ENCODE measurements at places on chromosomes 2 and 18.

DNA sequence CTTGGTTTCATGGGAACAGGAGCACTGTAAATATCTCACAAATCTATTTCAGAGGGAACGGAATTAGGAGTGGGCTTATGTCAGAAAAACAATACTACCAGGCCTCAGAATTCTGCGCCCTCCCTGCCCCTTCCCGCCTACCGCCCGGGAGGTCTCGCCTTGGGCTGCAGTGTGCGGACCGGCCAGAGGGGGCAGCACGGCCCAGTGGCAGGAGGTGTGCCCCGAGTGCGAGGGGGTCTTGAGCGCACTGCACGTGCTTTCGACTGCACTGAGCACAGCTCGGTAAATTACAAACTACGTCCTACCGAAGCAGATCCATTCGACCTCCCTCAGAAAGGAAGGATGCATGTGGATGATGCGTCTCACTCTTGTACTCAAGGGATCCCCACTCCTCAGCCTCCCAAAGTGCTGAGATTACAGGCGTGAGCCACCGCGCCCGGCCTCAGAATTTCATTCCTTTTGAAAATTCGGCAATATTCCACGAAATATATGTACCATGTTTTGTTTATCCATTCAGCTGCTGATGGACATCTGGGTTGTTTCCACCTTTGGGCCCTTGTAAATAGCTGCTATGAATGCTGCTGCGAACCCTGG lies 297.0 kb downstream of the BCL2 start:
- no peak for DNase-seq

DNA sequence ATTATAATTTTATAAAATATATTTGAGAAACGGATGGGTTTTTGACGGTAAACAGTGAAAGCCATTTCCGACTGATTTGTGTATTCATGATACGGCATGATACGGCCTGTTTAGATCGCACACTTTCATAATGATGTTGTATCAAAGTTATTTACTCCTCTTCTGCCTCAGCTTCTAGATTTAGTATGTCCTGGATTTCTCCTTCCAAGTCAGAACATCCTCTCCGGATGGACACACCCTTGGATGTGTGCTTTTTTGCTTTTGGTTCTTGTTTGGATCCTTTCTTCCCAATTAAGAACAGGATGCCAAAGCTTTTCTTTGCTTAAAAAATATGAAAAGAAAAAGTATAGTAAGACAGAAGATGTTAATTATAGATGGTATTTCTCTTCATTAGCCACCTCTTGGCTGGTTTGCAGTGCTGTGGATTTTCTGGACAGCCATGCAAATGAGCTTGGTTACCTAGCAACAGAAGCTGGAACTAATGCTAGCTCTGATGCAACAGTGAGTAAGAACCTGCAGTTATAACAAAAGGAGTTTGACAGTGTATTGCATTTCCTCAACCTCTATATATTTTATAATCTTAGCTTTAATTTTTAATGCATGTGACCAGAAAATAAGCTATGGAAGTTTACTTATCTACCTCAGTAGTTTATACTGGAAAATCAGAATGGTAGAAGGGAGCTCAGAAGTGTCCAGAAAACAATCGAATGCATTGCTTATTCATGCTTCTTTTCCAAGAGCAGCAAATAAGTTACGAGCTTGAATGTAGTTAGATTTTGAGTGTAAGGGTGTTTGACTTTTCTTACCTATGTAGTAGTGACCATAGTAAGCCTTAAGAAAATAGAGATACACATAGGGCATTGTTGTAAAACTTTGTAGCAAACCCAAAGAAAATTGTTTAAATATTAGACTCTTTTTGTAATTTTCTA lies 27.9 kb downstream of the RMND5A start:
- no peak for DNase-seq

DNA sequence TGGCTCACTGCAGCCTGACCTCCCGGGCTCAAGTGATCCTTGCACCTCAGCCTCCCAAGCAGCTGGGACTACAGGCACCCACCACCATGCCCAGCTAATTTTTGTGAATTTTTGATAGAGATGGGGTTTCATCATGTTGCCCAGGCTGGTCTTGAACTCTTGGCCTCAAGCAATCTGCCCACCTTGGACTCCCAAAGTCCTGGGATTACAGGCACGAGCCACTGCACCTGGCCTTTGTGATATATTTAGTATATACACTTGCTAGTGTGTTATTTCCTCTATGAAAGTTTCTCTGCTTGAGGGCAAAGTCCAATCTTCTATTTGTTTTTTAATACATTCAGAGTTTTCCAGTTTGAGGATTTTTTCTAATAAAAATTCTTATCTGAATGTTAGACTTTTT lies 119.3 kb downstream of the GALNT3 start:
- no peak for DNase-seq

- DNase-seq: no peak
These were observed 736.8 kb upstream of the SALL3 start for GRCh38 chr18:78242806-78243205.

GRCh38 chr2:218217360-218218267 lies 625 bp downstream of the ARPC2 start:
- DNase-seq: peak; percentile 77

GRCh38 chr2:172976816-172977215 lies 98.8 kb upstream of the MAP3K20 start:
- no peak for DNase-seq

DNA sequence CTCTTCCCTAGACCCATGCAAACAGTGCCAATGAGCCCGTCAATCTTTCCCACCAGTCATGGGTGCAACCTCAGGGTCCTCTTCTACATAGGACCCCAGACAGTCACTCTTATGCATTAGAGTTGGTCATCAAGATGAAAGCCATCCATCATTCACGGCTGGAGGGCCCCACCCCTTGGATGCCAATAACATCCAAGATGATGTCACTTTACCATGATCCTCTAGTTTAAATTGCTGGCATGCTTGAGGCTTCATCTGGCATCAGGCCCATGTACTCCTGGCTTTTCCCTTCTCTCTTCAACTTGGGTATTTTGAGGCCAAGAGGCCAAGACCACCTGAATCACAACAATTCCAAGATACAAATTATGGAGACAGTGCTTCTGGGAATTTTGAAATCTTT lies 91.1 kb upstream of the MAPK4 start:
- DNase-seq: no peak

- no peak for DNase-seq
These were observed 135.8 kb downstream of the CABLES1 start for GRCh38 chr18:23270986-23271680.

- DNase-seq: peak; percentile 34
These were observed 19.1 kb upstream of the STPG4 start for GRCh38 chr2:47173986-47174732.

- no peak for DNase-seq
These were observed 521 bp downstream of the MYCN start for GRCh38 chr2:15940661-15941480.

- peak; percentile 38 for DNase-seq
These were observed 19.5 kb downstream of the SLC25A52 start for GRCh38 chr18:31741097-31741735.

DNA sequence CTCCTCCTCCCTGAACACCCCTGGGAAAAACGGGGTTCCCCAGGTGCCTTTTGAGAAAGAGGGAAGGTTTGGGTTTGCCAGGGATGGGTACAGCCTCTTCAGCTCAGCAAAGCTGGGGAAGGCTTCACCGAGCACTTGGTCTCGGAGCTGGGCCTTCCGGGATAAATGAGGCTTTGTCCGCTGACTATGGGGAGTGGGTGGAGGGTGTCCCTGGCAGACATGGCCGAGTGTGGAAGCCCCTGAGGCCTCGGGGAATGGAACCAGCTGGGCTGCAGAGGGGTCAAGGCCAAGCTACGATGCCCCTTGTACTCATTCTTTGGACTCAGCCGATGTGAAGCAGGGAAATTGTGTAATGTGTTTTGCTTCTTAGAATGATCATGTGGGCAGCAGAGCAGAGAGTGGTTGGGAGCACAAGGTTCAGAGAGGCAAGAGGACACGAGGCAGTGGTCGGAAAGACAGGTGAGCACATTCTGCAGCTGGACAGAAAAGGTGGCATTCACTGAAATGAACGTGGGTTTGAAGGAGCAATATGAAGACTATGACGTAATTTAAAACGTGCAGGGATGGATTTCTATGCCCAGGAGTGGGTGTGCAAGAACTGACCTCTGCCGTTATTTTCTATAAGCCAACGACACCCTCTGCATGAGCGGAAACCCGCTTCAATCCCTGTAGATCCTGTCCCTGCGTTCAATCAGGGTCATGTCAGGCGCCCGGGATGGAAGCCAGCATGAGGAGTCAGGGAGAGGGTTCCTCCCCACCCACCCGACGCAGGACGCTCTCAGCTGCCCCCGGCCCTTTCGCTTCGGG lies 142.6 kb downstream of the PXDN start:
- DNase-seq: no peak
